ENCODE measurements at places on chromosomes 7 and 10. TPM values are rescaled to one million over a fixed set of nuclear protein-coding genes. Genes with fewer than 3 reads are reported as not detected.

The PRKCQ gene
- 8.1 TPM for total RNA-seq

The CRYGN gene
- not detected for total RNA-seq

The AKR1C2 gene
- 34.4 TPM for total RNA-seq

The PON2 gene
- total RNA-seq: 168 TPM

- H3K36me3 ChIP-seq: no peaks in the 10 kb centered on the region
- peak overlapping the region; percentile 5 for H3K27ac ChIP-seq
- H3K4me1 ChIP-seq: no peaks in the 10 kb centered on the region
- no peaks in the 10 kb centered on the region for H3K27me3 ChIP-seq
Observed at GRCh38 chr7:22331704-22332103, 25.2 kb downstream of the RAPGEF5 start.

The PRR15 gene
- 4.1 TPM for total RNA-seq

DNA sequence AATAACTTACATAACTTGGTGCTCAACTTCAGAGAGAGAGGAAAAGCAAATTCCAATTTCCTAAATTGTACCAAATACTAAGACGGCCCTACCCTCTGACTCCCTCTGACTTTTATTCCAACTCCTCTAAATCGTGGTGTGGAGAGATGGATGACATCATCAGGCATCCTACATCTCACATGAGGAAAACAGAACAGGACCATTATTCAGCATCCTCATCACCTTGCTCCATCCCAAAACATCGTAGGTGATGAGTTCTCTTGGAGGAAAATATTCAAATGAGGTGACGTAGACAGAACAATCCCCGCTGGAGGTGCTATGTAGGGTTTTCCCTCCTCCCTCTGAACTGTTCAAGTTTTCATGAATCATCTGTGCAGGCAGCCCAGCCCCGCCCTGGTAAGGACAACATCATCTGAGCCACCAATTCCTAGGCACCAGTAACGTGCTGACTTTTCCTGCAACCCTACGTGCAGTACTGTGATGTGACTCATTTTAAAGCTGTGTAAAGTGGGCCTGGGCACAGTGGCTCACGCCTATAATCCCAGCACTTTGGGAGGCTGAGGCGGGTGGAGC is 167.2 kb downstream of the CALN1 start:
- H3K27me3 ChIP-seq: no peaks in the 10 kb centered on the region
- no peak overlapping the region for H3K4me3 ChIP-seq
- no peak overlapping the region for H3K27ac ChIP-seq
- no peak for DNase-seq
- H3K36me3 ChIP-seq: no peaks in the 10 kb centered on the region
- H3K4me1 ChIP-seq: no peaks in the 10 kb centered on the region

DNA sequence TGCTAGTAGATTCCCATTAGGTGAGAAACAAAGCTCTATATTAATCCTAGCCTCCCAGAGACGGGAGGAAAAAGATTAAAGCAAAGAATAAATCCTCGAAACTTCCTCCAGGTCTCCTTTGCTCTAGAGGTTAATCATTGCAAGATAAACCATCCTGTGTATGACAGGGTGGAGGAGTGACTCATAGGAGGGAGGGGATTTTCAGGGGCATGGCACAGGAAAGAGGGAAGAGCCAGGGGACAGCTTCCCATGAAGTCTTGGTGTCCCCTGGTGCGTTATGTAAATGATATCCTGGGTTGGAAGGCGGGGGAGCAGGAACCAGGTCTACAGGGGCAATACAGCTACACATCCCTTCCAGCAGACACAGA is 780 bp downstream of the CYP3A5 start:
- no peak for DNase-seq
- H3K27ac ChIP-seq: no peak overlapping the region
- no peaks in the 10 kb centered on the region for H3K27me3 ChIP-seq
- H3K36me3 ChIP-seq: no peaks in the 10 kb centered on the region
- peaks cover 5% of the 10 kb centered on the region for H3K4me1 ChIP-seq

GRCh38 chr10:52644373-52645186 is 128.0 kb downstream of the MBL2 start:
- no peak overlapping the region for H3K4me3 ChIP-seq
- no peaks in the 10 kb centered on the region for H3K36me3 ChIP-seq
- H3K27ac ChIP-seq: no peak overlapping the region
- H3K27me3 ChIP-seq: no peaks in the 10 kb centered on the region

DNA sequence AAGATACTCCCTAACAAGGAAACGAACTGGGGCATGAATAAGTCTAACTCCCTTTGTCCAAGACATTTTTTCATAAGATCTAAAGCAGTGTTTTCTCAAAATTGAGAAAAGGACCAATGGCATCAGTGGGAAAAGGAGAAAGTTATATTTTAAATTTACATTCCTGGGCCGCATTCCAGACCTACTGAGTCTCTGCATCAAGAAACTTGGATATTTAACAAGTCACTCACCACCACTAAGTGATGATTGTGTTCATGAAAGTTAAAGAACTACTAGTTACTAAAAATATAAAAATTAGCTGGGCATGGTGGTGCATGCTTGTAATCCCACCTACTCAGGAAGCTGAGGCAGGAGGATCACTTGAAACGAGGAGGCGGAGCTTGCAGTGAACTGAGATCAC is 149.6 kb upstream of the MEOX2 start:
- no peak overlapping the region for H3K27ac ChIP-seq
- no peaks in the 10 kb centered on the region for H3K36me3 ChIP-seq
- H3K27me3 ChIP-seq: no peaks in the 10 kb centered on the region
- H3K4me1 ChIP-seq: no peaks in the 10 kb centered on the region
- DNase-seq: no peak

The NCF1 gene
- total RNA-seq: 50.8 TPM

DNA sequence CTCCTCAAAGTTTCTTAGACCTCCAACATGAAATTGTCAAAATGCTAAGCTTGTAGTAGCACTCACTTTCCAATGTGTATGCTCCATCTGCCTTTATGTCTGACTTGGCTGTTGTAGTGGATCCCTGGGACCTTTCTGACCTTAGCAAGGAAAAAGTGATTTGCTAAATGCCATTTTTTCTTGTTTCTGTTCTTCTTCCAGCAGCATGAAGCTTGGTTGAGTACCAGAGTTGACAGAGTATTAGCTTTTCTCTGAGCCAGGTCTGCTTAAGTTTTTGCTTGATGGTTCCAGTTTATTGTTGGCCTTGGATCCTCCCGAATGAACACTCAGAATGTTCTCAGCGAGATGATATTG is 168.7 kb downstream of the SND1 start:
- no peaks in the 10 kb centered on the region for H3K36me3 ChIP-seq
- H3K27ac ChIP-seq: no peak overlapping the region
- no peak for DNase-seq
- H3K4me3 ChIP-seq: no peak overlapping the region
- no peaks in the 10 kb centered on the region for H3K27me3 ChIP-seq

- no peak overlapping the region for H3K4me3 ChIP-seq
- H3K4me1 ChIP-seq: peaks cover 8% of the 10 kb centered on the region
- DNase-seq: no peak
- H3K27me3 ChIP-seq: peaks cover 26% of the 10 kb centered on the region
- no peaks in the 10 kb centered on the region for H3K36me3 ChIP-seq
Observed at GRCh38 chr10:8331387-8331786, 276.9 kb downstream of the GATA3 start.

The DRGX gene
- not detected for total RNA-seq
